ENCODE measurements at places on chromosomes 16 and 17. TPM values are rescaled to one million over a fixed set of nuclear protein-coding genes. Genes with fewer than 3 reads are reported as not detected.

Gene KCNG4
- not detected for total RNA-seq

Gene POLR2A
- total RNA-seq = 79.8 TPM

Gene TNP2
- not detected for total RNA-seq

Gene C17orf78
- total RNA-seq = not detected

DNA sequence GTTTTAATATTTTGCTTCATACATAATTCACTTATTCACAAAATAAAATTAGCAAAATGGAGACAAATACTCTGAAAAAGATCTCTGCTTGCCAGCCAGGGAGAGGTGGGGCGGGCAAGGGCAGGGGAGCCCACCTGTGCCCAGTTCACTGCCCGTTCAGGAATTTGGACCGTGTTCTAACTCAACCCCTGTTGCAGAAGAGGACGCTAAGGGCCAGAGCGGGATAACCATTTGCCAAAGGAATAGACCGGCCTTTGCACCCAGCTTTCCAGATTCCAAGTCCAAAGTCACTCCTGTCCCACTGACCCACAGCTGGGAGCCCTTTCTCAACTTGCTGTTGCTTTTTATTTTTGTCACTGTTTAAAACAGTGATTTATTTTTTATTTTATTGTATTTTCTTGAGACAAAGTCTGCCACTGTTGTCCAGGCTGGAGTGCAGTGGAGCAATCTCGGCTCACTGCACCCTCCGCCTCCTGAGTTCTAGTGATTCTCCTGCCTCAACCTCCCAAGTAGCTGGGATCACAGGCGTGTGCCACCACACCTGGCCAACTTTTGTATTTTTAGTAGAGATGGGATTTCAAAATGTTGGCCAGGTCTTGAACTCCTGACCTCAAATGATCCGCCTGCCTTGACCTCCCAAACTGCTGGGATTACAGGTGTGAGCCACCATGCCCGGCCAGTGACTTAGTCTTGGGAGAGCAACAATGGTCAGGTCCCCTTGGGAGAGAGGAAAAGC lies 2.7 kb upstream of the PIEZO1 start:
- no peak for DNase-seq

GRCh38 chr17:82351713-82352488 lies 7.1 kb upstream of the TEX19 start:
- DNase-seq = peak; percentile 85

DNA sequence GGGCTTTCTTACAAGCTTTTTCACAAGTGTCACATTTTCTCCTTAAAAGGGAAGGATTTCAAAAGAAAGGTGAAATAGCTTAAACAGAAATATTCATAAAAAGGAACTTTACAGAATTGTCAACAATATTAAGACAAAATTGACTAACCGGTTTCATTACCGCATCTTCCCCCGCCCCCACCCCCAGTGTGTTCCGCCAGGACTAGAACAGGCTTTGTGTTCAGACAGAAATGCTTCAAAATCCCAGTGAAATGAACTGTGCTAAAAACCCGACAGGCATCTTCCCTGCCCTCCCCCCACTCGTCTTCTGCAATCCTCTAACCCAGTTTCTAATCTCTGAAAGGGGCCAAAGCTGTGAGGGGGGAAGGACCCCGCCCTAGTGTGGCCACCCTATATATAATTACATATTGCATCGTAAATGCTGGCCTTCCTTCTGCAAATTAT lies 990 bp upstream of the ROGDI start:
- DNase-seq = no peak

- DNase-seq = no peak
Observed at GRCh38 chr17:63753215-63753614, 11.6 kb upstream of the STRADA start.

GRCh38 chr17:78019976-78020716 lies 61.6 kb downstream of the TNRC6C start:
- no peak for DNase-seq

DNA sequence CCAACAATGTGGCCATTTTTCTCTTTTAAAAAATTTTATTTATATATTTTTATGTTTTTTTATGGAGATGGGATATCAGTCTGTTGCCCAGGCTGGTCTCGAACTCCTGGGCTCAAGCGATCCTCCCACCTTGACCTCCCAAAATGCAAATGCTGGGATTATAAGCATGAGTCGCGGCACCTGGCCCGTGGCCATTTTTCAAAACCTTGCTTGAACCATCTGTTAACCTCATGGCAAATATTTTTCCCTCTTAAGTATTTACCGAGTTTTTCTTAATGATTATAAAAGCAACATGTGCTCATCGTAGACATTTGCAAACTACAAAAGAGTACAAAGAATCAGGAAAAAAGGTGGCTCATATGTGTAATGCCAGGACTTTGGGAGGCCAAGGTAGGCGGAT lies 127.6 kb downstream of the ABCC6 start:
- DNase-seq = no peak

GRCh38 chr16:81732699-81733098 lies 46.4 kb upstream of the PLCG2 start:
- no peak for DNase-seq
